ENCODE measurements at places on chromosomes 1 and 21. TPM values are rescaled to one million over a fixed set of nuclear protein-coding genes. Genes with fewer than 3 reads are reported as not detected.

GRCh38 chr1:205421798-205422197, at the start of gene LEMD1:
Gene LEMD1 (minus strand): TSS chr1:205422056. CDS start chr1:205420536, 1,520 bp downstream.
- no peak for DNase-seq

- no peak for DNase-seq
Observed at GRCh38 chr1:22452481-22452957, 868 bp downstream of the ZBTB40 start.

DNA sequence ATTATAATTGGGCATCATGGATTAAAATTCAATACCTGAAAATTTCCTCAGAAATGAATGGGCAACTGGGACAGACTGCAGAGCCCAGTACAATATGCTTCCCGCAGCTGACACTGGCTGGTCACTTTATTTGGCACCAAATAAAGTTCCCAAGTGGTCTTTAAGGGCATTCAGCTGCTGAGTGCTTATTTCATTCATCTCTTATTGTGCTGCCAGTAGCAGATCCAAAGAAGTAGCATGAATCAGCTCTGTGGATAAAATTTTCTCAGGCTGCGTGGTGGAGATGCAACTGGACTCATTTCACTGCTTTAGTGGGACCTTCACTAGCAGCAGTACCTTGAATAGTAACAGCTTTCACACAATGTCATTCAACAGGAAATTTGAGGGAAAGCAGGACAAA, 226.3 kb upstream of the ADGRL2 start:
- DNase-seq = no peak

- no peak for DNase-seq
Observed at GRCh38 chr21:45270306-45270821, 17.3 kb downstream of the POFUT2 start.

DNA sequence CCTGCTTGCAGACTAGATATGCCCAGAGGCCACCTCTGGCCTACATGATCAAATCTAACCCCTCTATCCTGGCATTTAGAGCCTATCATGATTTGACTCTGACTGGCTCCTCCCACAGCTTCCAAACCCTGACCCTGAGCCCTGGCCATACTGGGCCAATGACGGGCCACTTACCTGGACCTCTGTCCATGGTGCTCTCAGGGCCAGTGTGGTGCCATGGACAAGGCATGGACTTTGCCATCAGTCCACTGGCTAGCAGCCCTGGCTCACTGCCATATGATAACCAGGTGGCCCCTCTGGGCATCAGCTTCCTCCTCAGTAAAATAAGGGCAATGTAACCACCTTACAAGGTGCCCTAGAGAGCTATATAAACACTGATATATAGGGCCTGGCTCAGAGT, 713.4 kb downstream of the PTPRU start:
- DNase-seq = no peak

- no peak for DNase-seq
Observed at GRCh38 chr1:47415728-47416318, at the start of gene FOXE3. Gene FOXE3 (plus strand): TSS chr1:47416285. CDS start chr1:47416316, 31 bp downstream.

DNA sequence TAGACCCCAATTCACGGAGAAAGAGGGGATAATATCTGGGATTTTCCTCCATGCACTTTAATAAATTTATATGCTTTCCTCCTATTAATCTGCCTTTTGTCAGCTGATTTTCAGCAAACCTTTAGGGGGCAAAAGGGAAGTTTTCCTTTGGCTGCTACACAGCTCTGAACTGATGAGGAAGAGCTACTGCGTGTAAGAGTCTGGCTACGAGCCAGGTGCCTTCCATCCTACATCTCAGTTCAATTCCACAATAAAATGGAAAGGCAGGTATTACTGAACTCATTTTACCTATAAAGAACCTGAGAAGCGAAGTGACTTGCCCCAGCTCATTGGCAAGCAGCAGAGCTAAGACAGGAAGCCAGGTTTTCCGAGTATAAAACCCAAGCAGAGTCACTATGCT, 28.3 kb upstream of the ZNF326 start:
- DNase-seq = no peak

GRCh38 chr1:24374891-24375786, 38.4 kb downstream of the STPG1 start:
- no peak for DNase-seq

- no peak for DNase-seq
Observed at GRCh38 chr1:60877376-60877775, 205.0 kb upstream of the NFIA start.

DNA sequence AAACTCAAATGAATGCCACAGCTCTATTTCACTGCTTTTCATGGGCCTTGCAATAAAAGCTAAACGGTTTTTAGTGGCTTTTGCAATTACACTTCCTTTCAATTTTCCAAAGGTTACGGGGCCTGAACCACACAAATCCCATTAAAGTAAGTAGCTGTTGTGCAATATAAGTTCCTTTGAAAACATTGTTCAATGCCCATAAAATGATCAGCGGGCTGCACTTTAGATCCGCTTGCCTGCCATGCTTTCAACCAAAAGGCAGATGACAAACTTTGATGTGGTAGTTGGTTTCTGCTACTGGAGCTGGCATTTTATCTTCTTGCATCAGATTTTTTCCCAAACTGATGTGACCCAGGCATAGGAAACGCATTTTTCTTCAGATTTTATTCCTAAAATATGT, 50.2 kb downstream of the PRRX1 start:
- no peak for DNase-seq

DNA sequence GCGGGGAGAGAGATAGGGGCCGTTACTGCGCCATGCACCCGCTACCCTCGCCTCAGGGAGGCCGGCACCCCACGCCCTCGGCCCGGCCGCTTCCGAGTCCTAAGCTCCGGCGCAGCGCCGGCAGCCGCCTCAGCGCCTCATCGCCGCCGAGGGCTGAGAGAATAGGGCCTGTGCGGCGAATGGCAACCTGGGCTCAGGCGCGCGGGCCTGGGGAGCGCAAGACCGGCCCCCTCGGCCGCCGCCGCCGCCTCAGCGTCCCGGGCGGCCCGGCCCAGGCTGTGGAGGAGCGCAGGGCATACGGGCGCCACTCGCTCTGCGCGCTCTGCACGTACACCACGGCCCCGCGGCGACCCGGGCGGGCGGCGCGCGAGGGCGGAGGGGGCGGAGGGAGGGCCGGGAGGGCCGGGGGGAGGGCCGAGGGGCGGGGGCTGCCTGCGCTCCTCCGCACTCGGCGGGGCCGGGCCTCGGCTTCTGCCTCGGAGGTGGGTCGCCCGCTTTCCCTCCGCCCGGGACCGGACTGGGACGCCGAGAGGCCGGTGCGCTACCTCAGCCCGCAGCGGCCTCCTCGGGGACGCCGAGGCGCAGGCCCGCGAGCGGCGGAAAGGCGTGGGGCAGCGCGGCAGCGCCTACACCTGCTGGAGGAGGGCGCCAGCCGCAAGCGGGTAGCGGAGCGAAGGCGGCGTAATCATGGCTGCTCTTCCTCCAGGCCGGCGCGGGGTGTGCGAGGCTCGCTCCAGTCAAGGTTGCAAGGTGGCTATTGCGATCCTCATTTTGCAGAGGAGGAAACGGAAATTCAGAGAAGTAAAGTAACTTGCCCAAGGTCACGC, at the start of gene EGLN1:
Gene EGLN1 (minus strand): TSS at position 317 of the 827 bp plus-strand sequence. CDS start 399 bp downstream, outside the sequence.
- DNase-seq = peak; percentile 72

DNA sequence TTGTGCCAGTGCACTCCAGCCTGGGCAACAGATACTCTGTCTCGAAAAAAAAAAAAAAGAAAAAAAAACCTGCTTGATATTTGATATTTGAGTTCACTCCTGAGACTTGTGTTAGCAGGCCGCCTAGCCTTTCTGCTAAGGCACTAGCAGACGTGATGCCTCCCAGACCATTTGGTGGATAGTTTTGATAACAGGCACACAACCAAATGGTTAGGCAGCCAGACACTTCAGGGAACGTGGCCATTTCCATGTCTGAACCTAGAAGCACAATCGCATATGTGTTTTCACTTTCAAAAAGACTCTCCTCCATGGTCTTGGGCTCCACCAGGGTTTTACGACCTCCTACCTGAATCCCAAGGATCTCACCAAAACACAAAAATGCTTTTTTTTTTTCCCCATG, 1319.5 kb downstream of the BRINP3 start:
- no peak for DNase-seq

- DNase-seq = no peak
Observed at GRCh38 chr1:33057095-33057494, 20.4 kb upstream of the AK2 start.

Gene KCNE2
- 1.2 TPM for polyA plus RNA-seq

Gene SV2A
- 8.4 TPM for polyA plus RNA-seq

Gene EPHX1
- 56.2 TPM for polyA plus RNA-seq

Gene COA7
- 19.3 TPM for polyA plus RNA-seq

Gene CCDC185
- polyA plus RNA-seq = not detected

Gene CCDC181
- polyA plus RNA-seq = 12.5 TPM

Gene IVNS1ABP
- 337 TPM for polyA plus RNA-seq
